A673 (cell line): ENCODE measurements at places on chromosomes 1 and 21. TPM values are rescaled to one million over a fixed set of nuclear protein-coding genes. Genes with fewer than 3 reads are reported as not detected.

DNA sequence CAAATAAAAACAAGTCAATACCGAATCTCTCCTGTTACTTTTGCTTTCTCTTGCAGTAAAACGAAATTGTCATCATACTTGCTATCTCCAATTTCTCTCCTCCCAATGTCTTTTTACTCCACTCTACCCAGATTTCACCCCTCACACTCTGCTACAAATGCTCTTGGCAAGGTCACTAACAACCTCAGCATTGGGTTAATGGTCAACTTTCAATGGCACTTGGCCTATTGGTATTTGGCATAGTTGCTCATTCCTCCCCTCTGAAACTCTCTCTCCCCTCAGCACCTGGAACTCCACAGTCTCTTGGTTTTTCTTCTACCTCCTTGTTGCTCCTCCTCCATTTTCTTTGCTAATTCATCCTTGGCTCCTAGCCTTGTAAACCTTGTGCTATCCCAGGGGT, 367.3 kb downstream of the PTPRU start:
- no peak overlapping the region for H3K4me3 ChIP-seq
- no peak overlapping the region for H3K27ac ChIP-seq

GRCh38 chr1:54649130-54649898, 7.7 kb downstream of the MROH7 start:
- no peak overlapping the region for H3K4me3 ChIP-seq
- peaks cover 12% of the 10 kb centered on the region for H3K27me3 ChIP-seq
- no peak for DNase-seq

- DNase-seq, result no peak
- H3K4me3 ChIP-seq, result no peak overlapping the region
- H3K27me3 ChIP-seq, result no peaks in the 10 kb centered on the region
Measured at GRCh38 chr1:109801791-109802135, 38.0 kb upstream of the EPS8L3 start.

Gene PRXL2B
- 34.8 and 41.0 TPM in 2 replicates for total RNA-seq

- no peaks in the 10 kb centered on the region for H3K4me1 ChIP-seq
- H3K27ac ChIP-seq, result no peak overlapping the region
- DNase-seq, result no peak
- no peaks in the 10 kb centered on the region for H3K27me3 ChIP-seq
Measured at GRCh38 chr1:6116137-6116536, 64.0 kb downstream of the CHD5 start.
